ENCODE measurements at places on chromosomes 1 and 21. TPM values are rescaled to one million over a fixed set of nuclear protein-coding genes. Genes with fewer than 3 reads are reported as not detected.

DCDC2B gene
- not detected for total RNA-seq

TMEM61 gene
- 0.35 TPM for total RNA-seq

HLX gene
- 0.35 TPM for total RNA-seq

S100A4 gene
- total RNA-seq: 7.6 TPM

C1QC gene
- not detected for total RNA-seq

IGSF3 gene
- total RNA-seq: 47.9 TPM

JAK1 gene
- 305 TPM for total RNA-seq

LRRC39 gene
- not detected for total RNA-seq

KRTAP19-2 gene
- not detected for total RNA-seq

P3R3URF gene
- total RNA-seq: not detected

MPL gene
- total RNA-seq: not detected

NPPA gene
- not detected for total RNA-seq

TRIM46 gene
- total RNA-seq: 5.9 TPM

PLA2G5 gene
- not detected for total RNA-seq

SPOCD1 gene
- 8.0 TPM for total RNA-seq

C1orf185 gene
- total RNA-seq: not detected

ACTL8 gene
- not detected for total RNA-seq

TCHH gene
- total RNA-seq: not detected
